ENCODE measurements at places on chromosomes 4 and X.

DNA sequence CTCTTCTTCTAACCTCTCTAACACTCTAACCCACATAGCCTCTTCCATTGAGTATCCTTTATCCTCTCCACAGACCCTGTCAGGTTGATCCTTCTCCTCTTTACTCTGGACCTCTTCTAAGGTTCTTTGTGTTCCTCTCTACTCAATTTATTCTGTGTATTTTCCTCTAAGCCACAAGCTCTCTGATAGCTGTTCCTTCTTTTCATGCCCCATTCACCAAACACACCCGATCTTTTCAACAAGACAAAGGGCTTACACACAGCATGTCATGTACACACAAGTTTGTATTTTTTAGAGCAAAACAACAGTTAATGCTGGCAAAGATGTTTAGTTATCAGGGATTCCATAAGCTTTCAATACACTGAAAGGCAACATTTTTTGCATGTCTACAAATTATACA, 1.9 kb downstream of the SPIN2B start:
- DNase-seq, result no peak

- no peak for DNase-seq
Measured at GRCh38 chrX:1576201-1576992, 15.0 kb upstream of the AKAP17A start.

- no peak for DNase-seq
Measured at GRCh38 chrX:22968494-22968893, 31.3 kb upstream of the DDX53 start.

- no peak for DNase-seq
Measured at GRCh38 chr4:40890764-40891163, 141.0 kb downstream of the NSUN7 start.

DNA sequence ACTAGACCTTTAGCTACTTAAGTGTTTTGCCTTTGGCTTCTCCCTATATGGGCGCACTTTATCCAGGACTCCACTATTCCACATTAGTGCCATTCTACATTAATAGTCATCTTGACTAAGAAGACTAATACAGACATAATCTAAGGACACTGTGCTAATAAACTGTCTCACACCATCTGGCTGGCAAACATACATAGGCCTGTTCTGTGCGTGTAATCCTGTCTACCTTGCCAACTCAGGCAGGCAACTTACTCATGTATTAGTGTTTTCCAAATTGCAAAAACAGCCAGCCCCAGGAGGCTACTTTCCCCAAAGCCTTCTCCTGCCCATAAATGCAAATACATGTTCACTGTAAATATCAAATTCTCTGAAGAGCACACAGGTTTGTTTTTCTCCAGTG, 587.3 kb downstream of the TMA16 start:
- no peak for DNase-seq

- no peak for DNase-seq
Measured at GRCh38 chrX:154485150-154486051, 1.0 kb downstream of the UBL4A start.

DNA sequence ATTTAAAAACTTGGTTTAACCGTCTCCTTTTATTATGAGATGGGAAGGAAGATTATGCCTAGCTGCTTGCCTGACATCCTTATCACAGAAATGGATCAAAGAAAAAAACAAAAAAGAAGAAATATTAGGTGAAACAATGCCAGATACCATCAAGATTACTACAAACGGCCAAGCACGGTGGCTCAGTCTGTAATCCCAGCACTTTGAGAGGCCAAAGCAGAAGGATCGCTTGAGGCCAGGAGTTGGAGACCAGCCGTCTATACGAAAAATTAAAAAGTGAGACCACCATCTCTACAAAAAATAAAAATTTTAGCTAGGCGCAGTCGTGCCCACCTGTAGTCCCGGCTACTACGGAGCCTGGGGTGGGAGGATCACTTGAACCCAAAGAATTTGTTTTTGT, 2.3 kb downstream of the FRYL start:
- DNase-seq, result no peak

DNA sequence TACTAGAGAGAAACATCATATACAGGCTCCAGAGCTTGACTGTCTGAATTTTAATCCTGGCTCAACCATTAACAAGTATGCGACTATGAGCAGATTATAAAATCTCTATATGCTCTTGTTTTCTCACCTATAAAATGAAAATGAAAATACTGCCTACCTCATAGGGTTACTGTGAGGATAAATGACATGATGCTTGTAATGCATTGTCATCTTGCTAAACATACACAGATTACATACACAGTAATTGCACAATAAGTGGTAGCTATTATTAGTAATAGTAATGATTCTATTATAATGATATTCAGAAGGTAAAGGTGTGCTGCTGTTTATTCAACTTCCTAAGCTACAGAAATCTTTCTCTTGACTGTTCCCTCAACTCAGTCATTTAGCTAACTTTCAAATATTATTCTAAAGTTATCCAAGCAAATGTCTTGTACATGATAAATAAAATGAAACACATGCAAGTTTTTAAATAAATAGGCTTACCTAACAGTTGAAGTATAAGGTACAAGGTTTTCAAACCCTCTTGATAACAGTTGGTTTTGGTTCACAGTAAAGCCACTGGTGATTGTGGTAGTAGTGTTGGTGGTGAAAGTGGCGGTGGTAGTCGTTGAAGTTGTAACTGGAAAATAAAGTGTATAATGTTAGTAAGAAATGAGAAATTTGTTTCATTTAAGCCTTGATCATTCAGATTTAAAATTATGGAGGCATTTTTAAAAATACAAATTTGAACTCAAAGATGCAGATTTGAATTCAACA, 38.9 kb downstream of the NUP62CL start:
- no peak for DNase-seq

GRCh38 chrX:106404512-106404911, 207.3 kb upstream of the RADX start:
- DNase-seq, result no peak

DNA sequence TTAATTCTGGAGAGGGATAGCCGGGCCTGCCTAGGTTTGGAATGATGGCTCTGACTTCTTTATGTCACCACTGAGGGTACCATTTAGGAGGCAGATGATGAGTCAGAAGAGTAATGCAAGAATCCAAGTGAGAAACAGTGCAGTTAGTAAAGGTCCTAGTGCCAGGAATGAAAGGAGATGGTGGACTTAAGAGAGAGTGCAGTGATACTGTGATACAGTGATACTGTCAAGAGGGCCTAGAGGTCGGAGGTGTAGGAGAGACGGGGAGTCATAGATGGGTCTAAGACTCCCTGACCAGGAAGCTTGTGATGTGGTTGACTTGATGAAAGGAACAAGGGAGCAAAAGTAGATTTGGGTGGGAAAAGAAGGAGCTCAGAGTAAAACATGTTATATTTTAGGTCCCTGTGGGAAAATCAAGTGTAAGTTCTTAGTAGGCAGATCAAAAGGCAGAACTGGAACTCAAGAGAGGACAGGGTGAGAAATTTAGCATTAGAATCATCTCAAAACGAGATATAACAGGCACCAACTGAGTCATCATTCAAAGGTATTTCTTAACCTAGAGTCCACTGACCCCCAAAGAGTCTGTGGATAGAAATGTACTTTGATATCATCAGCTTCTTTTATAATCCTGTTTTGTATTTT, 85.0 kb downstream of the NFKB1 start:
- no peak for DNase-seq

DNA sequence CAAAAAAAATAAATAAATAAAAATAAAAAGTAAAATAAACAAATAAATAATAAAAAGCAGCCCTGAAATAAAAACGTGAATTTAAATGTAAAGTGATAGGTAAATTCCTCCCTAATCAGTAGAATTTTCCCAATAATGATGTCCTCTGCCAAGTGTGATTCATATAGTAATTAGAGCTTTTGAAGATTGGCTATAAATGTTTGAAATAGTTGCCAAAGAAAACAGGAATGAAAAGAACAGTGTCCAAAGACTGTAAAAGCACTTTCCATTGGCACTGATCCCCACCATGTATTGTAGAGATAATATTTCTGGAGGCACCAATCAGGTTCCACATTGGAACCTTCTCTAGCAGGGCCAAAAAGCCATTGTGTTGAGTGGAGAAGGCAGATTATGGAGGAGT, 25.9 kb upstream of the SMARCAD1 start:
- no peak for DNase-seq

- no peak for DNase-seq
Measured at GRCh38 chr4:38818441-38818976, 13.9 kb upstream of the TLR1 start.

GRCh38 chr4:185534511-185534865, 819 bp downstream of the PDLIM3 start:
- DNase-seq, result no peak

DNA sequence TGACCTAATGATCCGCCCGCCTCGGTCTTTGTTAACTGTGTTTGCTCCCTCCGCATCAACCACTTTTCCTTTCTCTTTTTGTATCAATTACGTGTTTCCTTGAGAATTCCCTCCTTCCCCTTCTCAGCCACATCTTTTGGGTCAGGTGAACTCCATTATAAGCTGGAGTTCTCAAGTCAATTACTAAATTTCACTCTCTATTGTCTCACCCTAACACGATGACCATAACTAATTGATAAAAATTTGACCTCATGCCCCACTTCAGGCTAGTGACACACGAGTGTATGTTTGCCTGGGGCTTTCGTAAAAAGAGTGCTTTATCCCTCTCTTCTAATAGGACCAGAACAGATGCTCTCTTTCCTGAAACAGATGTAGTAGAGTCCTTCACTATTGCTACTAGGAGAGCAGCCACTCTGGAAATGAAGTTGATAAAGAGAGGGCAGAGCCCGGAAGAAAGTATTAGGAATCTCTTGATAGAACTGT, 403.6 kb upstream of the ANXA10 start:
- no peak for DNase-seq

DNA sequence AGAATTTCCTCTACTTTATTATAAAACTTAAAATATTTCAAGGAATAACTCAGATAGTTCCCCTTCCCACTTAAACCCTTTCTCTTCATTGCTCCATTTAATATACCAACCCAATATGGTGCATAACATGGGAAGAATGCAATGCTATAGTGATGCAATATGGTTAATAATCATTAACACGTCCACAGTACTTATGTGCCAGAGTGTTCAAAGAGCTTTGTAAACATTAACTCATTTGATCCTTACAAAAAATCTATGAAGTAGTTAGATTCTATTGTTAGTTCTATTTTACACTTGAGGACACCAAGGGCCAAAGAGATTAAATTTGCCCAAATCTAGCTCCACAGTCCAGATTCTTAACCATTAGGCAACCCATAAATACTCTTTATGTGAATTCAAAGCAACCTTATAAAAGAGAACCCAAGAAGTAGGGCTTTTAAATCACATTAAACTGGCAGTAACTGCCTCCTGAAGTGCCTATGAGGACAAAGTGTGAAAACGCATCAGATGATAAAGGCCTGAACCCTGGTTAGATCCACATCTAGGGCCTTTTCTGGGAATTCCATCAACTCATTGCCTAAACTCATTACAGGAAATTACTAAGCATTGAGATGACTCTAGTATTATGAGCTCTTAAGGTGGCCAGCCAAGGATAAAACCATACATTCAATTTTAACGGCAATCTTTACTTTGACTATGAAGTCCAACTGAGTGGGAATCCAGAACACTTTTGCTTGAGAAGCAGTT, 94.3 kb downstream of the AREG start:
- no peak for DNase-seq

Data from cortex of kidney (tissue), 1 donor.